Tongue (tissue), 3 donors: ENCODE measurements at places on chromosomes 5 and 9.

DNA sequence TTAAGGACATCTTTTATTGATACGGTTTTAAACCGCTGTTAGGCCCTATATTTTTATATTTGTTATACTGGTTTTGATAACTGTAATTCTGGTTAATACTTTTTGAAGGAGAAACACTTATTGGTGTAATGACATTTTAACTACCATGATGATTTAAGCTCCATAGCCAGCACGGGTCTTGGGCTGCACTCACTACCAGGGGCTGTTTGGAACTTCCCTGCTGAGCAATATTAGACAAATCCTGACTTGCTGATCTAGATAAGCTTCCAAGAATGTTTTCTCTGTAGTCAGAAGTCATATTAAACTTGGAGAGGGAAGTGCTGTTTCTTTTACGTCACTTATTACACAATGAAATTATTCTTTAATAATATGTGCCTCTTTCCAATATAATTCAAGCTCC is 540.0 kb upstream of the GRAMD2B start:
- no peak for DNase-seq

DNA sequence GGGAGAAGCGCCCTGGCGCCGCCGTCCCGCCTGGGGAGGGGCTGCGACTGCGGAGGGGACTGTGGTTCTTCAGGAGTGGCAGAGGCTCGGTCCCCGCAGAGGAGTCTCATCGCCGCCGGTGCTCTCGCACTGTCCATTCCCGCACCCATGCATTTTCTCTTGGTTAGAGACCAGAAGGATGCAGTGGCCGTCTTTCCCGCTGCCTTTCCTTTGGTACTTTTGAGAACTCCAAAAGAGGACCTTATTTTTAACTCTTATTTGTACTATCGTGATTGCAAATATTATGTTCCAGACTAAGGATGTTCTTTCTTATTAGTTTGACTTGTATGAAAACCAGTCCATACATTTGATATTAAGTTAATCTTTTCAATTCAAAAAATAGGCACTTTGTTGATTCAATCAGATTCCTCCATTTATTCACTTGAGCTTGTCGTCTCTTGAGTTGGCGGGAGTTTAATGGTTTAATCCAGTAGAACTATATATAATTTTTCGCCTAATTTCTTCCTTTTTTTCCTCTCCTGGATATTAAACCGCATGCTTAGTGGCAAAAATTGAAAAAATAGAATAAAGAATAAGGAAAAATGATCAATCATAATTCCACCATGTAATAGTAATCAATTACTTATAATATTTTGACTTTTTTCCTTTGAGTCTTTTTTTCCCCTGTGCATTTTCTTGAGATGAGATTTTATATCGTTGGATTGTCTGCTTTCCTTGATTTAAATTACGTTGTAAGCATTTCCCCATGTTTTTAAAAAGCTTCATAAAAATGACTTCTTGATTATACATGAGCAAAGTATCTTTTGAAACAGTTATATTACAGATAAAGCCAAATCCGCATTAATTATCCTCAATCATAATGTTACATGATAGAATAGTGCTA is 861 bp downstream of the ZFYVE16 start:
- peak; percentile 84 for DNase-seq

- DNase-seq = peak; percentile 78
Observed at GRCh38 chr5:343461-344401, 22.2 kb downstream of the AHRR start.

GRCh38 chr9:89532944-89533343 is 35.0 kb upstream of the SEMA4D start:
- DNase-seq = no peak

DNA sequence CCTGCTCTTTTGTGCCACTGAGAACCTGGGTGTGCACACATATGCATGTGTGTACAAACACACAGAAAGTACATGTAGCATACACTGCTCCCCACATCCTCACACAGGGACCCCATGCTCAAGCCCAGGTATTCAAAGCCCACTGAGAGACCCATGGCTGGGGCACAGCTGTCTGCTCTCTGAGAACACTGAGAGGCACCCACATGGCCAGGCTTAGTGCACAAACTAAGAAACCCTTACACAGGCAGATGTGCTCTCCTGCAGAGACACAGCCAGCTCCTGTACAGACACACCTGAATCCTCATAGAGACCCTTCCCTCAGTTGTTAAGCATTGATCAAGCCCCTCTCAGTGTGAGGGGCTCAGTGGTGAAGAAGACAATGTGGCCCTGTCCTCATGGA is 92.5 kb downstream of the CACNA1B start:
- no peak for DNase-seq

DNA sequence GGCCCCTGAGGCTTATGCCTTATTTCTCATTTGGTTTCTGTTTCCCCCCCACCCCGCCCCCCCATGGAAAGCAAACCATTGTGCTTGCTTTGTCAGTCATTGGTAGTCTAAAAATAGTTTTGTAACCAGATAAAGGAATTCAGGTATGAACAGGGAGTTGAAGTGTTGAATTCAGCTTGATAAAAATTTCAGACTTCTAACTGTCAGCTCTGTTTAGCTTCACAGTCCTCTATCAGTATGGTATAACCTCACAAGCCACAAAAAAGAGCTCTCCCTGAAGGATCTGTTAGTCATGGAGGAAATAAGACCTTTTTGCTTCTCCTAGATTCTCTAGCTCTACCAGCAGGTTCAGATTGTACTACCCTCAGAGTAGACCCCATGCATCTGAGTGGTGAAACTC is 378.1 kb downstream of the TMEM38B start:
- DNase-seq = no peak

DNA sequence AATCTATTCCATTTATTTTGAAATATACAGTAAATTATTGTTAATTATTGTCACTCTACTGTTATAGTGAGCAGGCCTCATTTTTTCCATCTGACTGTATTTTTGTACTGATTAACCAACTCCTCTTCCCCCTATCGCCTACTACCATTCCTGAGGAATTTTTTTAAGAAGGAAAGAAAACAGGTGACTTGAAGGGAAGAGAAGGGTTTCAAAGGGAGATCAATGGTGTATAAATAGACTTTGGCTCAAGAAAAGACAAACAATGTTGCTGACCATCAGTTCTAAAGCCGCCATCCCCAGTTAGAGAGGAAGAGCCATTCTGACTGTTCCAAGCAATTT is 69.7 kb downstream of the BAAT start:
- DNase-seq = no peak

GRCh38 chr9:80605129-80605528 is 1033.4 kb downstream of the TLE4 start:
- peak; percentile 65 for DNase-seq

GRCh38 chr5:92505925-92506324 is 1075.1 kb downstream of the NR2F1-AS1 start:
- DNase-seq = peak; percentile 12

DNA sequence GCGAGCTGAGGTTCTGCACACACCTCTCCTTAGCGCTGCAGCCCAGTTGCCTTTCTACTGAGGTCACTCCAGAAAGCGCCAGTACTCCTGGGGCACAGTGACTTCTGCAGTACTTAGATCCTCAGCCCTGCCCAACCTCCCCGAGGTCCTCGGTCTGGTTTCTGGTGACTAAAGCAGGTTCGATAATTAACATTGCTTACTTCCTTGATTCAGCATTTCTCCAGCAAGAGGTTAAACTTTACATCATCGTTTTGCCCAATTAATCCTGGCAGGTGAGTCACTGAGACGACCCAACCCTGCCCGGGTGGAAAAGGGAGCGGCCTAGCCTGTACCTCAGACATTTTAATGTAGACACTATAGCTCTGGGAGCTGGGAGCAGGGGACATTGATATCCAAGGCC is 77.6 kb downstream of the PLAC8L1 start:
- peak; percentile 13 for DNase-seq

- DNase-seq = peak; percentile 51
Observed at GRCh38 chr5:173234129-173234790, 746 bp downstream of the NKX2-5 start.

DNA sequence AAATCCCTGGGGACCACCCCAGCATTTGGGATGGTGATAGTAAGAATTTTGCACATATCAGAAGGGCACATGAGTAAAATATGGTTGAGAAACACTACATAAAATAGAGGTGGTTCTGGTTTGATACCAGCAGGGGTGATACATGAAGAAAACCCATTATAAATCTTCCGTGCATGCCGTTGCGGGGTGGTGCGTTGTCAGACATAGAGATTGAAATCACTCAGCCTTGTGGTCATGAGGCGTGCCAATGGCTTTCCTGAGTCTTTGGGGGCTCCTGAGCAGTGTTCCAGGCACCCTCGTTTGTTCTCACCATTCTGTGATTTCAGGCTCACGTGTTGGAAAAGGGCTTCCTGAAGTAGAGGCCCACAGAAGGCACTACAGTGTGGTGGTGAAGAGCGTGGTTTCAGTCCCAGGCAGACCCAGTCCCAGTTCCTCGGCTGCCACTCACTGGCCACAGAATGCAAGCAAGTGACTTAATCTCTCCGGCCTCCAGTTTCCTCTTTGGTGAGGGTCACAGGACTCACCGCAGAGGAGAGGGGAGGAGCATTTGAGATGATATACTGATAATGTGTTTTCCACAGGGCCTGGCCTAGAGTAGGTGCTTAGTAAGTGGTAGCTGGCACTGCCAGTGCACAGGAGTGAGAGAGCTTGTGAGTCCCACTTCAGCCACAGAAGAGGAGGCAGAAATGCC is 20.5 kb upstream of the GLRX start:
- no peak for DNase-seq

GRCh38 chr5:137624786-137625349 is 111.0 kb downstream of the KLHL3 start:
- DNase-seq = no peak

DNA sequence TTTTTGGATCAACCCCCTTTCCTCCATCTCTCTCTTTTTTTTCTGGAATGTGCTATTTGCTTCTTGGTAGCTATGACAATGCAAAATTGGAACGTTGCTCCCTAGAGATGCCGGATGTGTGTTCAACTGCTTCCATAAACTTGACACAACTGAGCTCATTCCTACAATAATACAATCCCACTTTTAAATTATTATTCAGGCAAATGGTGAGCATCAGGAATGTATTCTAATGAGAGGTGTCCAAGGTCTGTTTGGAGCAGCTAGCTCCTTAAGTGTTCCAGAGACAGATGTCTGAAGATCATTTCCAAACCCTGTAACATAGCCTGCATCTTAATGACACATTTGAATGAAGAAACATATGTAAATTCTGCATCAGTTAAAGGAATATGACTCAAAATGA is 518.4 kb downstream of the TAF11L14 start:
- DNase-seq = peak; percentile 16

- no peak for DNase-seq
Observed at GRCh38 chr5:59786334-59786805, 107.2 kb downstream of the PDE4D start.

- peak; percentile 90 for DNase-seq
Observed at GRCh38 chr9:114216081-114216480, 60.7 kb downstream of the COL27A1 start.

GRCh38 chr9:24479361-24480059 is 66.2 kb downstream of the IZUMO3 start:
- peak; percentile 24 for DNase-seq

DNA sequence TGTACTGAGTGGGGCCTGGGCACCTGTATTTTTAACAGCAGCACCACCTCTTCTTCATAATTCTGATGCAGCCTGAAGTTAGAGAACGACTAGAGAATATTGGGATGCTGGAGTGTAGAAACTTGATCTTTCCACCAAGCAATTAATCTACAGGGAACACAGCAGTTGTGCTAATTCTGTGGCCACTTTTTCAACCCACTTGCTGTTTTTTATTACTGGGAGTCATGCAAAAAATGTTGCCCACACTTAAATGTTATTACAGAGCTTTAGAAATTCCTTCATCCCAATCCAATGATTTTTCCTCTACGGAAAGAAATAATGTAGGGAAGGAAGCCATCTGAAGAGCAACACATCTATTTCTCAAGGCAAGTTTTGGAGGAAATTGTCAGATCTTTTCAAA is 190.9 kb upstream of the TUT7 start:
- DNase-seq = peak; percentile 25

- no peak for DNase-seq
Observed at GRCh38 chr5:180334176-180334575, 19.0 kb downstream of the GFPT2 start.

DNA sequence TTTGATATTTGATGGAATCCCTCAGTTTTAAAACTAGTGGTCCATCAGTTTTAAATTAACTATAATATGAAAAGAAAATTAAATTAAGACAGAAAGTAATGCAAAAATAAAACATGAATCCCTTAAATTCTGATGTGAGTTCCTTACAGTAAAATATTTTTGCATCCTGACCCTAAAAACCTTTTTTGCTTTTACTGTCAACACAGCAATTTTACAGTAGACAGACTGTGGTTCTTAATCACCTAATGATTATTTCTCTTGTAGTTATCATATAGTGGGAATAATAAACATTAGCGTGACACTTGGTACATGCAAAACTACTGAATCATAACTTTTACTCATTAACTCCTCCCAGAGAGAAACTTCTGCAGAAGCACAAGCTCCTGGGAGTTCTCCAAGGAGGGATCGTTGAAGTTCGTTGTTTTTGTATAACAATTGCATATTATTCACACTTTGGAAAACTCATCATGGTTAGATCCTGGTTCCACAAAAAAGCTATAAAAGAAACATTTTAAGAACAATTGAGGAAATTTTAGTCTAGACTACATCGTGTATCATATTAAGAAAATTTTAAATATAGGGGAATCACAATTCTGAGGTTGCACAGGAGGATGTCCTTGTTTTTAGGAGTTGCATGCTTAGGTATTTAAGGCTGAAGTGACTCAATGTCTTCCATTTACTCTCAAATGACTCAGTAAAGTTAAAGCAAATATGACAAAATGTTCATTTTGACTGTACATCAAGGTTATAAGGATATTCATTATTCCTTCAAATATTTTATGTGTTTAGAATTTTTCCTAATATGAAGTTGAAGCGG is 88.2 kb upstream of the NIPAL4 start:
- DNase-seq = no peak

DNA sequence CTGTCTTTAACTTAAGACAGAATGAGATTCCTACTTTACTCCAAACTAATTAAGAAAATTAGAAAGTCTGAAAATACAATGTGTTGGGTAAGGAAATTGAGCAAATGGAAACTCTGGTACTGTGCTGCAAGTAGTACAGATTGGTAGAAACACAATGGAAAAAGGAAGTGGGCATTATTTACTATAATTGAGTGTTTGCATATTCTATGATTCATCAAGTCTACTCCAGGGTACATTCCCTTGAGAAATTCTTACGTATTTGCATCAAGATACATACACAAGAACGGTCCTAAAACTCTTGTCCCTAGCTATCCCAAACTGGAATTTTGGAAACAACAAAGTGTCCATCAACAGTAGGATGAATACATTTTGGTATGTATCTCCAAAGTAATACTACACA is 123.5 kb upstream of the TARS1 start:
- DNase-seq = no peak

GRCh38 chr5:79704553-79704952 is 14.9 kb downstream of the CMYA5 start:
- no peak for DNase-seq

GRCh38 chr5:22372376-22372775 is 480.8 kb downstream of the CDH12 start:
- no peak for DNase-seq
